ENCODE measurements at places on chromosomes 6 and 20.
A peak's percentile ranks its signal among the peaks of the same experiment; 100 is the strongest.

GRCh38 chr20:19249106-19249879 lies 36.9 kb downstream of the SLC24A3 start:
- DNase-seq, result no peak

DNA sequence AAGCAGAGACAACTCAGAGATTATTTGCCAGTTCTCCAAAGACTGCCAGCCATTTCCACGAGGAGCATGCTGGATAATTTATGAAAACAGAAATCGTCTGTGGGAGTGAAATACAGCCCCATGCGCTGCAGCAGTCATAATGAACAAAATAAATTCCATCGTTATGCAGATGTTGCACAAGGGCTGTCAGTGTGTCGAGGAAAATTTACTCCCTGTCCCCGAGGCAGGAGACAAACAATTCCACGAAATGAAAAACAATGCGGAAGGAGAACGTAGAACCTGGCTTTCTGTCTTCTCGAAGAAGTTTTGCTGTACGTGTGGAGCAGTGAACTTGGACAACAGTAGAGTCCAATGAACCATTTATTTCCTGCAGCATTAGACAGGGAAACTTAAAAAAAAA lies 399.4 kb downstream of the CD83 start:
- DNase-seq, result no peak

DNA sequence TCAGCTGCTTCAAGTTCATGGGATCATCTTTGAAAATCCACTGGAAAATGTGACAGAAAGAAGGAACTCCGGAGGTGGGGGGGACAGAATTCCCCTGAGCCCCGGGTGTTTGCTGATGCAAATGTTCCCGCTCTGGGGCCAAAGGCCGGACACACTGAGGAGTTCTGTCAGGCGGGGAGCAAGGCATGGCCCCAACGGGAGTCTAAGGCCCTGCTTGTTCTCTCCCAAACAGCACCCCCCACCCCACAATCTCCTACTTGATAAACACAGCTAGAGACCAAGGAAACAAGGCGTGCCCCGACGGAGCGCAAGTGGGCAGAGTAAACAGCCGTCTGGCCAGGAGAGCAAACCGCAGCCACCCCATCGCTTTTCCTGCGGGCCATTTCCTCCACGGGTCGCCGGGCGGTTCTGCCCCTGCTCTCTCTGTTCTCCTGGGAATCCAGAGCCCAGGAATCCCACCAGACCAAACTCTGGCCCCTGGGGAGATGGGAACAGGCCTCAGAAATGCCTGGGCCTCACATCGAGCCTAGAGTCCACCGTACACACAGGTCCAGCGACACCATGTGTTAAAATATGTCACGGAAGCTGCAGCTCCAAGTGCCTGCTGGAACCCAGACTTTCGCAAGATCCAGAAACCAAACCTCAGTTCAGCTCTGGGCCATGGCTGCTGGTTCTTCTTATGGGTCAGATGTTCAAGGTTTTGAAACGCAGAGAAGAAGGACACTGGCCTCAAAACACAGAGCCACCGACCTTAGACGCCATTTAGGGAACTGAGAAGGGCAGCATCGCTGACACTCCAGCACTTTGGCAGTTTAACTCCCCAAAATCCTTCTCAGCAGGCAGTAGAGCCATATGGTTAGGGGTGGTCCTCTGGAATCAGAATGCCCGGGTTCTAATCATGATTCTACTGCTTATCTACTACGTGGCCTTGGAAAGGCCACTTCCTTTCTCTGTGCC lies 104.2 kb downstream of the PREX1 start:
- peak; percentile 52 for DNase-seq

GRCh38 chr6:170442596-170442995 lies 110.5 kb downstream of the PSMB1 start:
- no peak for DNase-seq

GRCh38 chr6:16676376-16676775 lies 84.9 kb downstream of the ATXN1 start:
- no peak for DNase-seq

- DNase-seq, result no peak
Observed at GRCh38 chr6:161396539-161396938, 122.7 kb upstream of the AGPAT4 start.

DNA sequence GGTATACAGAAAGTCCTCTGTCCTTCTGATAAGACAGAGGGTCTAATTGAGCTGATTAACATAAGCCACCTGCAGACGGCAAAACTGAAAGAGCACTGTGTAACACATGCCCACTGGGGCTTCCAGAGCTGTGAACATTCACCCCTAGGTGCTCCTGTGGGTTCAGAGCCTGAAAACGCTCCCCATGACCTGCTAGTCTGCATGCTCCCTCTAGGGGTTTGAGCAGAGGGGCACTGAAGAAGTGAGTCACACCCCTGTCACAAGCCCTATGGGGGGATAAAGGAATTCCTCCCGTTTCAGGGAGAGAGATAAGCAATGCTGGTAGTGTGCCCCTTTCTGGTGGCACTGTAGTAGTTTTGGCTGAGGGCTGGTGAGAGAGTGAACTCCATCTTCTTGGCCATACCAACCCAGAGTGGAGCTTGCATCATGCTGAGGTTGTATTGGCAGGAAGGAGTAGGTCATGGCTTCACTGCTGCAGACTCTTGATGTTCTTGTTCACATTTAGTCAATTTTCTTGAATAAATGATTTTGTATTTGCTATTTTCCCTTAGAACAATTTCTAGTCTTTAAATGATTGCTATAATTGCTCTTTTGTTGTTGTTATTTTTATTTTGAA lies 637.5 kb upstream of the MAN1A1 start:
- no peak for DNase-seq

GRCh38 chr6:98566126-98566525 lies 268.2 kb upstream of the POU3F2 start:
- DNase-seq, result no peak

- no peak for DNase-seq
Observed at GRCh38 chr6:31813465-31813849, 1.6 kb downstream of the HSPA1L start.

DNA sequence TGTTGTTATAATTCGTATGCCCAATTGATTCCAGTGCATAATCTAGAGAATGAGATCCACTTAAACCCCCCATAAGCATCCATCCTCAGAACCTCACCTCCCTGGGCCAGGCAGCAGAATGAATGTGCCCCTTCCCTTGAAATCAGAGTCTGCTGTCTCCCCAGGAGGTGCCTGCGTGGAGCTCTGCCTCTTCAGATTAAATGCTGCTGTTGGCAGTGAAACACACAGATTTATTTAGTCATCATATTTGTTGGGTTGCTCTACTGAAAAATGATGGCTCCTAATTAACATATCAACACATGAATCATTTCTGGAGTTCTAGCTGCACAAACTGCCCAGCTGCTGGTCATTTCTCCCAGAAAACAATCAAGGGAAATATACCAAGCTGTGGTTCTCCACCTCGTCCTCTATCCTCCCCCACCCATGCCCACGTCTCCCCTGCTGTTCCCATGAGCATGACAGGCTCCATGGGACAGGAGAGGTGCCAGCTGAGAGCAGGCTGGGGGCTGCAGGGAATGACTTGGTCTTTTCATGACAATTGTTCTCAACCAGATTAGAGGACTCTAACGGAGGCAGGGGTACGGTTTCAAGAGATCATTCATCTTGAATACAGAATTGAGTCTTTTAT lies 633.1 kb downstream of the CDH26 start:
- DNase-seq, result no peak

DNA sequence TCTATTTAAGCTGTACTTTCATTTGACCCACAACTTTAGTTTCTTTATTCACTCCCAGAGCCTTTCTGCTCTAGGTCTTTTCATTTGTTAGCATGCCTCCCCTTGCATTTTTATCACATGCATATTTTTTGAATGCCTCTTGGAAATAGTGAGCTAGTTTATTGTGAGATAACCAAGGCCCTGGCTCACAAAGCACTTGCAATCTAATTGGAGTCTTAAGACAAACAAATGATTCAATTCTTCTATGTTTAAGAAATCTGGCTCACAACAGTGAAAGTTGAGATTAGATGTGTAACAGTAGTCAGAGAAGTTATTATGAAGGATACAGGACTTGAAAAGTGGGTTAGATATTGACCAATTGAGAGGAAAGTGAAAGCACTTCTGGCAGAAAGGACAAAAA lies 173.4 kb downstream of the MOXD1 start:
- DNase-seq, result no peak

GRCh38 chr20:57666106-57666833 lies 43.5 kb downstream of the PMEPA1 start:
- DNase-seq, result no peak

GRCh38 chr6:136772685-136773472 lies 19.4 kb downstream of the MAP3K5 start:
- peak; percentile 44 for DNase-seq

DNA sequence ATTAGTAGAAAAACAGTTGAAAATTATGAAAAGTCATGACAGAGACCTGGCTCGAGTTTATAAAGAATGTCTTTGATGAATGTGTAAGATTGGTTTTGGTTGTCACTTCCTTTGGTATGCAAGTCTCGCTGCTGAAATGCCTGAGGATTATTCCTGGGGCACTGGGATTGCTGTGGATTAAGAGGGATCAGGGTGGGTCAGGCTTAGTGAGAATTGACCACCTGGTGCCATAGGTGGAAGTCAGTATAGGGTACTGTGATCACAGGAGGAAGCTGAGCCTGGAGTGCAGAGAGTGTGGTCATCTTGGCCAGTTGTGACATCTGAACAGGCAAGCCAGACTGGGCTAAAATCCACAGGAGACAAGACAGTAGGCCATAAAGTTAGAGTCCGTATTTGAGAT lies 34.9 kb downstream of the CEP43 start:
- no peak for DNase-seq

DNA sequence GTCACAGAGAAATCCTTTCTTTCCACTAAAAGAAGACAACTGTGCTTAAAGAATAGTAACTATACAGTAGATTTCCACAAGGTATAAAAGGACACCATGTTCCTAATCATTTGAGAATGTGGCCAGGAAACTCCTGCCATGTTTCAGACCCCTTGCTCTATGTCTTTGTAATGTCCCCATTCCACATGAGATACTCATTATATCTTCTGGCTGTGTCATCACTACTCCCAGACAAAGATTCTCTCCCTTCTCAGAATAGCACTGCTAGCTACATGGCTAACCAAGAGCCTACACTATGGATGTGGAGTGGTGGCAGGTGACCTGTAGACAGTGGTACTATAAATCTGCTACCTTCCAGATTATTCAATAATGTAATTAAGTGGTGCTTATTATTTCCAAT lies 218.1 kb upstream of the MCHR2 start:
- DNase-seq, result no peak

DNA sequence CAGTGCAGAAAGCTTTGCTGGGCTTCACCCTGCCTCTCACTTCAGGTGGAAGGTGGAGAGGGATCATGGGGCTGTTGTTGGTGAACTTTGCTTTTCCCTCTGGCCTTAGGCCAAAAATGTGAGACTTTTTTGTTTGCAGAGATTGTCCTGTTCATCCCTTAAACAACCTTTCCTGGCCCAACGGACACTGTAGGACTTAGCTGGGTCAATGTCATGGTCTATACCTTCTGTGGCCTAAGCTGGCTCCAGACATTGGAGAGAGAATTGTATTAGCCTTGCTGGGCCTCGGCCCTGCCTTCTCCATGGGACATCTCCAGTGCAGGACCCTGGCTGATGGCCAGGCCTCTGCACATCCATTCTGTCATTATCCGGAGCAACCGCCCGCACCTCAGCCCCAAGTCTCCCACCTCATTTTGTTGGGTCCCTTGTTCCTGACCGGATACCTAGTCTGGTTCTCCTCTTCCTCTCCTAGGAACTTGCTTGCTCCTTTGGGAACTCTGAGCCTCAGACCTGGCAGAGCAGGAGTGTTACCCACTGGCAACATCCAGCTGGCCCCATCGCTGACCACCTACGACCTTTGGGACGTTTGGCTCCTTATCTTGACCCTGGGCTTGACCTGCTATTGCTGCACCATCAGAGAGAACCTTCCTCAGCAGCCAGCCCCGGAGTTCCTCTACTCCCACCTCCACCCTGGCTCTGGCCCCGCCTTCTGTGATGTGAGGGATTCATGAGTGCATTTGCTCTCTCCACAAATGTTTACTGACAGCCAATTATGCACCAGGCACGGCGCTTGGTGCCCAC lies 128.2 kb downstream of the BANF2 start:
- DNase-seq, result no peak

DNA sequence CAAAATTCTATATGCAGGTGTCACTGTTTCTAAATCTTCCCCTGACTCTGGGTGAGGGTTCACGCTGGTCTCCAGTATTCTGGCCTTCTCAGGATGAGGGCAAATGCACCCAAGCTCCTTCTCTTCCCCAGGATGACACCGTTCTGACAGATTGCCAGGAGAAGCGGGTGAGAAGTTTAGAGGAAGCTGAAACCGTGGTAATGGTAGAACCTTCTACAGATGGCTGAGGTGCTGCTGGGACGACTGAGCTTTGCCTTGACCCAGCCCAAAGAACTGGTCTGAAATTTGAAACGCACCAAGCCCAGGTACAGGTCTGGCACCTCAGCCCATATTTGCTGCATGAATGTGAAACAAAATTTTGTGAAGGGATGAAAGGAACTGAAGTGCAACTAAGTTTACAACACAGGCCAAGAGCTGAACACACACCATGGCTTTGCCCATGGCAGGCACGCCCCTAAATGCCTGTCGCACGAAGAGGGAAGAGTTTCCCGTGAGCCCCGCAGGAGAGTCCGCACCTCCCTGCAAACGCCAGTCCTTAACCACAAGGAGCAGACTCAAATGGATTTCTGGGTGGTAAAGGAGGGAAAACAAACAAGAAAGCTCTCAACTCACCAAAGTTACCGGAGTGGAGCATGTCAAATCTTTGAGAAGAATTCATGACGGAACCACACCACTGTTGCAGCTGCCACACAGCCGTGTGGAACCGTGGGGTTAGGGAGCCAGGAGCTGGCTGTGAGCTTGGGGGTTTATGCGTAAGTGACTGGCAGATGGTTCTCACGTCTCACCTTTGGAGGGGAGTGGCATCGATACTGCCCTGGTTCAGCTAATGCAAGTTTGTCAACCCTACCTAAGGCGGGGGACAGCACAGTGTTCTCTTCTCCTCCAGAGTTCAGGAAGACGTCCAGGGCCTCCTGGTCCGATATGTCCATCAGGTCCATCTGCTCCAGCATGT lies 138.9 kb downstream of the DTNBP1 start:
- DNase-seq, result peak; percentile 40

DNA sequence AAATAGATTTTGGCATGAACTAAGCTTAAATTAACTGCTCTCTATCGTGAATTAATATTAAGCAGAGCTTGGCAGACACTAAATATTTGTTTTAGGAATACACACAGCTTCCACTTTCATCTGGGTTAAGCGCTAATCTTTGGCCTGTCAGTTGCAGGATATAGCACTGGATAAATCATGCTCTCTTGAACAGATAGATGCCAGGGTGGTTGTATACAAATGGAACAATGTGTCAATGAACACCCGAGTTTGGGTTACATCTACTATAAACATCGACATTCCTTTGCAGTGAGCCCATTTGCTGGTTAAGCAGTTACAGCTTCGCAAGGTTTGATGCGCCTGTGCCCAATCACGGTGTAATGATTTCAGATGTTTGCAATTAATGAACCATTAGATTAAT lies 338.2 kb upstream of the ZFP64 start:
- DNase-seq, result no peak

DNA sequence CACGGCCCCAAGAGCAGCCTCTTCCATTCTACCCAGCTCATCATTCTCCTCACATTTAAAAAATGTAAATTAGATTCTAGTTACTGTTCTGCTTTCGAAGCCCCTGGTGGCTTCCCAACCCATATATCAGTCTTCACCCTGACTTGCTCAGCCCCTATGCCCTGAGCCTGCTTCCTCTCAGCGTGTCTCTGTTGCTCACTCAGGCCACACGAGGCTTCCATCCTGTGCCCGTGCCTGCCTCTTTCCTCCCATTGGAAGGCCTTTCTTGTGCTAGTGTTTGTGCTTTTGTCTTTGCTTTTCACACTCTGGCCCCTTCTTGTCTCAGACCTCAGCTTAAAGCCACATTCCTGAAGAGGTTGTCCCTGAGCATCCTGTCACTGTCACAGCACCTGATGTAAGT lies 78.1 kb downstream of the AFDN start:
- no peak for DNase-seq
